ENCODE measurements at places on chromosomes 7 and 10.
A peak's percentile ranks its signal among the peaks of the same experiment; 100 is the strongest.

DNA sequence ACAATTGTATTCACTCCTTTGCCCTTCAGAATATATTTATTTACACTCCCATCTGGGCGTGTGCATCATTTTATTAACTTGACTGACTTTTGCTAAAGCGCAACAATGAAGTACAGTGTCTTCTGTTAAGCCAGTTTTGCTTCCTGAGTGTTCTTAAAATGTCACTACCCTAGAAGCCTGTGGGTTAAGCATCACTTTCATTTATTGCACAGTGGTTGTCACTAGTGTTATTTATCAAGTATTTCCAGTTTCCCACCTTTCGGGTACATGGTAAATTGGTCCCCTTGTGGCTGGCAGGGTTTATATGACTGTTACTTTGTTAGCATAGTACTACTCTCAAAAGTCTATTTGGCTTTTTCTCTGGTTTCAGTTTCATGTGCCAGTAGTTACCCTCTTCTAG, 3.3 kb downstream of the HILPDA start:
- DNase-seq: no peak

GRCh38 chr7:159148430-159149395, 4.0 kb upstream of the VIPR2 start:
- no peak for DNase-seq

DNA sequence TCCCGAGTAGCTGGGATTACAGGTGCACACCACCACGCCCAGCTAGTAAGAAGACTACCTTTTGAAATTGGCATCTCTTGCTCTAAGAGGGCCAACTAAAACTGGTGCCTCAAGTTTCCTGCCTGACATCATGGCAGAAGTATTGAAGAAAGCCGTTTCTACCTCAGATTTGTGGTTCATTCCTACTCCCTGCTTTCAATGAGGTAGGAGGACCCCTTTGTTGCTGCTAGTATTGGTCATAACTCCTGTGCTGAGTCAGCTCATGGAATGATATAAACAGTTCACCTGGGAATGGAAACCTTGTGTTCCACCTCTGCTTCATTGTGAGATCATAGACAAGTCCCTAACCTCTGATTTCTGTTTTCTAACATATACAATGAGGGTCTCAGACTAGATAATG, 82.8 kb downstream of the CDK6 start:
- no peak for DNase-seq

GRCh38 chr7:92781117-92781720, 55.2 kb downstream of the CDK6 start:
- DNase-seq: no peak

DNA sequence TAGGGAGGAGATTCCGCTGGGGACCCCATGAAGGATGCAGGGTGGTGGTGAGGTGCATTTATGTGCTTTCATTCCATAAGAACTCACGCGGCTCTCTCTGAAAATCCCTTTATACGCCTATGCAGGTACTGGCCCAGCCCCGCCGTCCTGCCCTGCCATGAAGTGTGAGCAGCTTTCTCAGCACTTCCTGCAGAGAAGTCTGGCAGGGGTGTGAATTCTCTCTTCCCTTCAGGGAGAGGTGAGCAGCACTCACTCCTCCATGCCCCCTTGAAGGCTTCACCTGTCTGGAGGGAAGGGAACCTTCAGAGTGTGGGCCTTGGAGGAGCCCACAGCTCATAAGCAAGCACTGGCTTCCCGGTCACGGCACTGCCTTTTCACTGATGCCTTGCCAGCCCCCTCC, 34.0 kb downstream of the PPP2R2D start:
- no peak for DNase-seq

DNA sequence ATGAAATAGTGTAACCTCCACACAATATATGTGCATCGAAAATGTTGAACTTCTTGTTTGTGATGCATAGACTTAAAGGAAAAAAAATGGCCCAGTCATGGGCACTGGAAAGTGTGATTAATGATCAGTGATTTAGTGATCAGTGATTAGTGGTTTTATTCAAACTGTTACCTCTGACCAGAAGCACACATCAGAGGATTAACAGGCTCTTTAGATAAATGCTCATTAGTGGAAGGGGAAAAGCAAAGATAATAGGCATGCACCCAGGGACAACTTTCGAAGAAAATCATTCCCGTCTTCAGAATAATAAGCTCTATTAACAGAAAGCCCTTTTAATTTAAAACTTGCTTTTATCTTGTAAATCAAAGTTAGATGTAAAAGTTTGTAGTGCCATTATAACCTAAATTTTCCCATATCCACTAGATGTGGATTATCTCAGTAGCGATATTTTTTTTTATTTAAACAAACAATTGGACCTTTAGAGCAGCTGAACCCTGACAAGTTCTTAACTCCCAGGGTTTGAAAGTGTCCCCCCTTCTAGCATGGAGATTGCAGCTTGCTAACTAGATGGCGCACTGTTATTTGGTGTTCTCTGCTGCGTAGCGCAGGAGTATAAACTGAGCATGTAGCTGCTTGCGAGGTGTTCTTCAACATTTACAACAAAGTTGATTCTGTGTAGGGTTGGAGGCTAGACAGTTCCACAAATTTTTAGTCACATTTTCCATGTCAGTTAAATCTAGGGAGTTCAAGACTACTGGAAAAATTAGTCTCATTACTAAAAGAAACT, at the start of gene CREB5:
CREB5 (plus strand) TSS at position 643 of the 787 bp plus-strand sequence. CDS start 397 bp downstream, outside the sequence.
- DNase-seq: peak; percentile 35

DNA sequence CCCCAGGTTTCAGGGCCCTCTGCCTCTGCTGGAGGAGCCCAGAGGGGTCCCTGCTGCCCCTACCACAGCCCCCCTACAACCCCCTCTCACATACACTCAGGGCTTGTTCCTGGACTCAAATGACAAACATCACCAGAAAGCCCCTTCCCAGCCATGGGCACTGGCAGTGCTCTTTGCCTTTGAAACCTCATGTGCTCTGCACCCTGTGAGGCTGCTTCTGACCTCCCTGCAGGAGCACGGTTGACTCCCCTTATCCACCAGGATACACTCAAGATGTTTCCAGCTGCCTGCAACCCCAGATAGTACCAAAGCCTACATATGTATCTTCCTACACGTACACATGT, 3.5 kb upstream of the ADIRF start:
- DNase-seq: no peak

DNA sequence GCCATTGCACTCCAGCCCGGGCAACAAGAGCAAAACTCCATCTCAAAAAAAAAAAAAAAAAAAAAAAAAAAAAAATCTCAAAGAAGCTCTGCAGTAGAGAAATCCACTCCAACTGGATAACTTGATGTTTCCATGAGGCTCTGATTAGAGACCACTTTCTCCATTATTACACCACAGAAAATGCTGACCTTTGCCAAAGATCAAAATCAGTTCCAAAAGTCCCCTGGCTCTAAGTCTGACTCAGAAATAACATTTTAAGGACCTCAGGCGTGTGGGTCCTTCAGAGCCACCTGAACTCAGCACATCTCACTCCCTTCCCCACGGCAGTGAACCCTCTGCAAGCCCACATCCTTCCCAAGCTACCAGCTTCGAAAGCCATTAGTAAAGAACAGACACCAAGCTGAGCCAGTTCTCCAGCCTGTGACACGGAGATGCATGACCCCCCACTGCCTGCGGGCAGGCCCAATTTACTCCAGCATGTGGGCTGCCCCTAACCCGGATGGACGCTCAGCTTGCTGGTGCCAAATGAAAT, 13.8 kb upstream of the TMEM120A start:
- DNase-seq: no peak

- no peak for DNase-seq
Observed at GRCh38 chr7:123612024-123612423, 10.4 kb downstream of the ASB15 start.

DNA sequence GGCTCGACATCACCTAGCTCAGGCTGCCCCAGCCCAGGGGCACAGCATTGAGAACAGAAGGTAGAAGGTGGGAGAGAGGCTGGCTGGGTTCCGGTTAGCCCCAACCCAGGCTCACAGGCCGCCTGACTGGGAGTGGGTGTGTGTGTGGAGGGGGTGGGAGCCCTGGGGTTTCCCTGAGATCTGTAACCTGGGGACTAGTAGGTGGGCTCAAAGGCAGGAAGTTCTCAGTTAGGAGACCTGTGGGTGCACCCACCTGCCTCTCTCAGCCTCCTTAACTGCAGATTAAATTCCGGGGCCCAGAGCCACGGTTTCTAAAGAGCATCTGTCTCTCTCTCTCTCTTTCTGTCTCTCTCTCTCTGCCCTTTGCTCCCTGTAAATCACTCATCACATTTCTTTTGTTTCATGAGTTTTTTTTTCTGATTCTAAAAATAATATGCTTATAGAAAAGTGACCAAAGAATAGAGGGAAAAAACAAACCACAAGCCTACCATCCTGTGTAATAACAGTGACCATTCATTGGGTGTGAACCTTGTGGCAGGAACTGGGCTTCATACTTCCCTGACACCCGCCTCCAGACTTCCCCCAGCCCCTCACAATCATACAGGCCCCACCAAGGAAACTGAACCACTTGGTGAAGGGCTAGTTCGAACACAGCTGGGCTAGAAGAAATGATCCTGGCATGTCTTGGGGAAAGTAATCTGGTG, 83.4 kb upstream of the SMNDC1 start:
- no peak for DNase-seq

DNA sequence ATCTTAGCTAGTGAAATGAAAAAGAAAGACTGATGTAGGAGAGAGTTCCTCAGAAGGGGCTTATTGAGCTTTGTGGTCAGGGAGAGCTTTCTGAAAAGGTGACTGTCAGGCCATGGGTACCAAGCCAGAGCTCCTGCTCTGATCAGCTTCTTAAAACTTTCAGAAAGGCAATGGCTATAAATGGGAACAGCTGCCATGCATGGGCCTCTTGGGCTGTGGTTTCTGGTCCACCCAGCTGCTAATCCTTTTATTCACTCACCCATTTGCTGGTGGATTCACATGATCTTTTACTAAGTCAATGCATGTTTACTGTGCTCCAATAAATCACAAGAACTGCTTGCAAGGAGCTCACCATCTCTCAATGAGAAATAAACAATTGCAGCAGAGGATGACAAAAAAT, 60.1 kb upstream of the ZPBP start:
- no peak for DNase-seq

DNA sequence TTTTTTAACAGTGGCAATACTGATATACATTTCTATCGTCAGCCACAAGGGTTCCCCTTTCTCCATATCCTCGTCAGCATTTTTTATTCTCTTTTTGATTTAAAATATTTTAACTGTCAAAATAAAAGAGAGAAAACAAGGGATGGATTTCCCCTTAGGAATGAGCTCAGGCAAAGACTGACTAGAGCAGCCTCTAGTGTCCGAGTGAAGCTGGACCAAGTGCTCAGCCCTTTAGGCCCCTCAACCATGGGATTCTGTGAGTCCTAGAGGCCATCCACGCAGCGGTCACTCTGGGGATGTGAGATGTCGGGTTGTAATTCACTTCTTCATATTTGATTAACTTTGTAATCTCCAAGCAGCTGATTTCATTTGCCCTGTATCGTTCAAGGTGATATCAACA, 137.4 kb upstream of the RNF32 start:
- DNase-seq: no peak

DNA sequence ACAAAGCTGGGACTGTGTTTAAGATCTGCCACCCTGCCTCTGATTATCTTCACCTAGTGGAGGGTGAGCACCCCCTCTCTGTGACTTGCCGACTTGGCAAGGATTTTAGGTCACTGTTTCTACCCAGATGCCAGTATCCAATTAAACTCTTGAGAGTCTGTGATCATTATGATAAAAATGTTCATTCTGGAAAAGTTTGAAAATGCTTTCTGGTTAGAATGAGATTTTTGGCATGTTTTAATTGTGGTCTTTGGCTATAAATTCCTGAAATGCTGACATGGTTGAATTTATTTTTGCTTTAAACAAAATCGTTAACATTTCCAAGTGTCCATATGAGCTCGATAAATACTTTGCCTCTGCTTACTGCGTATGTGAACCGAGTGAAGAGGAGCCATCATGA, 221.4 kb downstream of the BICC1 start:
- DNase-seq: no peak

GRCh38 chr7:33640741-33641140, 264.6 kb upstream of the BMPER start:
- no peak for DNase-seq

- DNase-seq: no peak
Observed at GRCh38 chr7:158235862-158236261, 351.8 kb downstream of the PTPRN2 start.
